ENCODE measurements at places on chromosomes 12 and 14.

DNA sequence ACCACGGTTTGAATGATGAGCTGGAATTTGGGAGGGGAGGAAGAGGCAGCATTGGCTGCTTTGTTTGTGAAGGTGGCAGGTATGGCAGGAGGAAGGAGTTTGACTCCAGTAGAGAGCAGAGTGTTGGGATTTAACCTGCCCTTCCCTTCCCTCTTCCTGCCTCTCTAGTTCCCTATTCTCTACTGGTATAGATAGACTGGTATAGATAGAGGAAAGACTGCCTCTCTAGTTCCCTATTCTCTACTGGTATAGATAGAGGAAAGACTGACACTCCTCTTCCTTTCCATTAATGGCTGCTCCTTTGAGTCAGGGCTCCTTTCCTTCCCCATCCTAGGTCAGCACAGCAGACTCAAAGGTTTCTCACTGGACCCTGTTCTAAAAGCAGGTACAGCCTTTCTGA lies 8.4 kb upstream of the SYCP3 start:
- no peak for DNase-seq

DNA sequence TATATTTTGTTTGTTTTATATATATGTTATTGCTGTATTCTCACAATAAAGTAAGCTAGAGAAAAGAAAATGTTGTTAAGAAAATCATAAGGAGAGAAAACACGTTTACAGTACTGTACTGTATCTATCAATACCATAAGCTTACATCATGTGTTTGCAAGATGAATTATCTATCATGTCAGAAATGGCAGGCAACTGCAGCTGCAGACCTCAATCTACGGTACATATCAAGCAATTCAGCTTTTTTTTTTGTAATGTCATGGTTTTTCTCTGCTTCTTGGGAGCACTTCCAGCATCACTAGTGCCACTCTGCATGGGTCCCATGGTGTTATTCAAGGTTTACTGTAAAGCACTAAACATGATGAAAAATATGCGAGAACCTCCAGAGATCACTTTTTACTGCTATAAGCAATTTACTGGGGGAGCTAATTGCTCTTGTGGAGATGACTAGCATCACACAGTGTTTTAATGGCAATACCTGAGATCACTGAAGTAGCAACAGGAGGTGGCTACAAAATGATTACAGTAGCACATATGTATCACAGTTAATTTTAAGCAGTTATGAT lies 9.0 kb upstream of the KRT2 start:
- DNase-seq = no peak

- no peak for DNase-seq
Observed at GRCh38 chr12:25034676-25035075, 85.8 kb upstream of the BCAT1 start.

GRCh38 chr12:124413401-124413800 lies 118.5 kb downstream of the RFLNA start:
- DNase-seq = no peak

GRCh38 chr12:132374612-132375445 lies 45.4 kb upstream of the GALNT9 start:
- DNase-seq = no peak

- no peak for DNase-seq
Observed at GRCh38 chr14:77613201-77613600, 3.2 kb downstream of the SPTLC2 start.

- no peak for DNase-seq
Observed at GRCh38 chr14:104433401-104434213, 146.0 kb upstream of the C14orf180 start.

GRCh38 chr14:26427097-26427496 lies 170.7 kb downstream of the NOVA1 start:
- no peak for DNase-seq

GRCh38 chr12:68113644-68114043 lies 45.9 kb downstream of the IFNG start:
- peak; percentile 51 for DNase-seq

DNA sequence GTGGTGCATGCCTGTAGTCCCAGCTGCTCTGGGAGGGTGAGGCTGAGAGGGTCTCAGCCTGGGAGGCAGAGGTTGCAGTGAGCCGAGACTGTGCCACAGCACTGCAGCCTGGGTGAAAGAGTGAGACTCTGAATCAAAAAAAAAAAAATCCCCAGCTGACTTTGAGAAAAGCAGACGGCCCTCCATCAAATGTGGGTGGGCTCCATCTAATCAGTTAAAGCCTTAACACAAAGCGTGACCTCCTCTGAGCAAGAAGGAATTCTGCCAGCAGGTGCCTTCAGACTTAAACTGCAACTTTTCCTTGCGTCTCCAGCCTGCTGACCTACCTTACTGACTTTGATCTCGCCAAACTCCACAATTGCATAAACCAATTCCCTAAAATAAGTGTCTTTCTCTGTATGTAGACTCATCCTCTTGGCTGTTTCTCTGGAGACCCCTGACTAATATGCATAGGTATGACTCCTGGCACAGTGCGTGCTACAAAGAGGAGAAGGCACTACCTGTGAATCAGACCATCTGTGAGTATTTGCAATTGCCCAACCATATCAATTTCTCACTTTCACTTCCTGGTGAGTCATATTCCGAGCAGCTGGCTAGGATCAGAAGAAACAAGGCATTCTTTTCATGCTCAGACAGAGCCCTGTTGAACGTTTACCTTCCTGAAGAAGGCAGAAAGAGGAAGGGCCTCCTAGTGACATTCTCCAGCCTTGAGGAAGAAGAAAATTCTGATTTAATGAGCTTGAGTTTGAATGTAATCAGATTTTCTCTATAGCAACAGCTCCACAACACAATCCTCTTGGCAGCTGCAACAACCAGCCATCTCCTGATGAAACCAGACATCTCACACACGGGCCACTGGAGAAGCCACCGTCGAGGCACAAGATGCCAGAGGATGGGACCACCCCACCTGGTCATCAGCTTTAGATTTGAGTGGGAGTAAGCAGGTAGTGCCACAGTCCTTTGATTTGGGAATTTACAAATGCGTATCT lies 54.3 kb downstream of the CLMN start:
- DNase-seq = peak; percentile 67

DNA sequence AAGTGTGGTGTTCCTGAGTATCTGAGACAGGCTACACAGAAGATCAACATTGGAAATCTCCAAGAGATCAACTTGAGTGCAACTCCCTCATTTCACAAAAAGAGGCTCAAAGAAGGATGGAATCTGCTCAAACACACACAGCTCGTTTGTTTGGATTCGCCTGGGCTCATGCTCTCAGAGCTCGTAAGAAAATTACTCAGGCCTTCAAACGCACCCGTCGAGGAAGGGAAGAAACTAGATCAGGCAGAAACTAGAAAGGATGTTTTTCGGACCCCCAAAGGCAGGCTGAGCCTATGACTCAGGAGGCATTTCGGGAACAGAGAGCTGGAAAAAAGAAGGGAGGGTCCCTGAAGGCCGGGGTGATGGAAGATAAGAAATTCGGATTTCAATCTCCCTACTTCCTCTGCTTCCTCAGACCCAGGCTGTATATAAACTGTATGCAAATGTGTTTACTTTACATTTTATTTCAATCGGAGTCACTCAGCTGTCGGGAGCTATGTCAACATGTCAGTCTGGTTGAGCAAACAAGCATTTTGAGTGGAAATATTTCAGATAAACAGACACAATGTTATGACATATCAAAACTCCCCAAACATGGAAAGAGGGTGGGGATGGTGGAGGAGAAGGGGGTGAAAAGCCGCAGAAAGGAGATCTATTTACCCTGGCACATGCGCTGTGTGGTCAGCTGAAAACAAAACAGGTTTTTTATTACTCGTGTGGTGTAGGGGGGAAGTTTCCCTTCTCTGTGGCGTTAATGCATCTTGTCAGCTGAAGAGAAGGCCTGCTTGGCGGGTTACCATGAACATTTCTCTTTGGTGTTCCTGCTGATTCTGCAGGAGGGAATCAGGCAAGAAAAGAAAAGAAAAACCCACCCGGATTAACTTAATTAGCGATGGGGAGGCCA lies 129.1 kb upstream of the TBX3 start:
- DNase-seq = no peak

DNA sequence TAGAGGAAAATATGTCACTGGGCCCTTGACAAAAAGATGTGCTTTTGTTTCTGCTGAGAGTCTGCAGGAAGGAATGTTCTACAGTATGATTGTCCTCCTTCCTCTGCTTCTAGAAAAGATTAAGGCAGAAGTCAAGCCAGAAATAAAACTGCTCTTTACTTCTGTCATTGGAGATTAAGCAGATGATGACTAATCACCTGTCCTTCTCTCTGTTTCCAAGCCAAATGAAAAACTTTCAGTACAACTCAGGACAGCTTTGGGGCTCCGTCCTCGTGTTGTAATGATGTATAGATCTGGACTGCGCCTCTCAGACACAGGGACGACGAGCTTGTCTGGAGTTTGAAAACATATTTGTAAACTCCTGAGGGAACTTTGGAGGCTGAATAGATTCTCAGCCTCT lies 159.3 kb downstream of the DYRK2 start:
- no peak for DNase-seq

- no peak for DNase-seq
Observed at GRCh38 chr12:108805136-108805535, 52.2 kb downstream of the SSH1 start.

DNA sequence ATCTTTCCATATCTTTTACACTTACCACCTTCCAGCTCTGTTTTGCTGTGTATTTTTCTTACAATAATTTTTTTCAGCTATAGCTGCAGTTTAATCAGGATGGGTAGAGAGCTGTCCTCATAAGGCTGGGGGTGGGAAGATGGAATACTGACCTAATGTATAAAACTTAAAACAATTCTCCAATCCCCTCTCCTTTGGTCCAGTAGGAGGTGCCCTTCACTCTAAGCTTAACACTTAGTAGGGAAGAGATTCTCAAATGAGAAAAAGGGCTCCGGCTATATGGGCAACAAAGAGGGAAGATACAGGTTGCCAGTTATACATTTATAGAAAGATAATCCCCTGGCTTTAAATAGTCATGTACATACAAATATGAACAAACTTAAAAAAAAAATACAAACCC lies 2.8 kb downstream of the ORMDL2 start:
- DNase-seq = no peak

- no peak for DNase-seq
Observed at GRCh38 chr12:1881936-1882335, 36.5 kb downstream of the CACNA2D4 start.

DNA sequence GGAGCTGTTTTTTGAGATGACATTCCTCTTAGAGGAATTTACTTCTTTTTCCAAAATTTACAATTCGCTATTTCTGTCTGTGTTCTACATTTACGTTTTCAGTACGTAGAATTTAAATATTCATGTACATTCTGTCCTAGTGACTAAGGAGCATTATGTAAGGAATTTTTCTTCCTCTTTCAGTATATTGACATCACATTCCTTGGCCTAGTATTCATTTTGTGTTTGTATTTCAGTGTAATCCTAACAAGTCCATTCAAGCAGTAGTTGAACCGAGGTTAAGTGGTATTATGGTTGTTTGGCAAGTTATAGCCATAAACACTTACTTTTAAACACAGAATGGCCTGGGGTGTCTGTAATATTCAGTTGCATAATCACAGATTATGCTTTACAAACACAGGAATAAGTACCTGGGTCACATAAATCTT lies 465.2 kb downstream of the PCNX1 start:
- DNase-seq = no peak

DNA sequence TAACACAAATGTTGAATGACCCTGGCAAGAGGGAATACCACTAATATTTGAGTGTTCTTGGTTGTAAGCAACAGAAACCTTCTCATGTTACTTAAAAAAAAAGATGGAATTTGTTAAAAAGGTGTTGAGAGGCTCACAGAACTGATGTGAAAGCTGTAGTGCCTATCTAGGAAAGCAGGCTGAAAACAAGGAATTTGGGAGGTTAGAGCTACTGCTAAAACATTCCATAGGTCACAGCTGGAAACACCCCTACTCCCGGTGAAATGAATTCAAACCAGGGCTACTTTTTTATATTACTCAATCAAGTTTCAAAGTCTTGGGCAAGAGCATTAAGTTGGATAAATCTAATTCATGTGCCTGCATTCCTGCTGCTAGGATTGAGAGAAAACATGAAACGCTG lies 104.1 kb downstream of the SLC35F4 start:
- no peak for DNase-seq

- DNase-seq = no peak
Observed at GRCh38 chr12:50085615-50086072, 502 bp downstream of the SMARCD1 start.

GRCh38 chr14:25009891-25010290 lies 40.1 kb downstream of the STXBP6 start:
- no peak for DNase-seq

- DNase-seq = no peak
Observed at GRCh38 chr12:55850893-55851292, 8.2 kb upstream of the MMP19 start.

GRCh38 chr12:78820946-78821345 lies 43.6 kb upstream of the SYT1 start:
- DNase-seq = no peak

DNA sequence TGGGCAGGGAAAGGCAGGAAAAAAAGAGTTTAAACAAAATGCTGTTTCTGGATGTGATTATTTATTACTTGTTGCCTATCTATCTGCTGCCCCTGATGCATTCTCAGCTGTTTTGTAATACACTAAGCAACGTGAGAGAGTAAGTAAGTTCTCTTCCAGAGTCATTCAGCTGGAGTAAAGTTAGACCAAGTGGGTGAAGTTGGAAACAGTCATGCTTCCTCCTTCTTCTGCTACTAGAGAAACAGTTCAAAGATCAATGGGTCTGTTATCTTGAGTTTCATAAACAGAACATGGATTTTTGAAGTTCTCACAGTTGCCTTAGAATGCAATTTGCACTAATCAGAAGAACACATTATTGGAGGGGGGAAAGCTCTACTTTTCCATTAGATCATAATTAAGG lies 279.3 kb downstream of the EGLN3 start:
- no peak for DNase-seq

DNA sequence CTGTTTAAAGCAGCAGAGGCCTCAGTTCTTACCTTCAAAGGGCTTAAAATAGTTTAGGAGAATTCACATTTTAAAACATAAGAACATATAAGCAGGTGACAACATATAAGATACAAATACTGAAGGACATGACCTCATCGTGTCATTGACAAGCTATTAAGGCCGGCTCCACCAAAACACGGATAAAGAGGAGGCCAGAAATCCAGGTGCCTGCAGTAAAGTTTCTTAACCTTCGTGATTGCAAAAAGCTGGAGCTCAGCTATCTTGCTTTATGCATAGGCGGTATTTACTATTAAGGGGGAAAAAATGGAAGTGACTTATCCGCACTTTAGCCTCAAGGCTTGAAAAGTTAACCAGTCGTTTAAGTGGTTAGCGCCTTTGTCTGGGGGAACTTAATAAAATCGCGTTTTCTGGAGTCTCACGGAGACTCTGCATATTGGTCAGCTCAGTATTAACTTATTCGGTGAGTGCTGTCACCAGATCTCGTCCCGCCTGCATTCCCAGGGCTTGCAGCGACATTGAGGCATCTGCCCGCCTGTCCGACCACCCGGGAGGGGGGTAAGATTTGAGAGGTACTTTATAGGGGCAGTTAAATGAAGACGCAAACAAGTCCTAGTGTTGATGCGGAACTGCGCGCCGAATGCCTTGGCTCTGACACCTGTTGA lies 1.1 kb upstream of the SP1 start:
- DNase-seq = no peak
